Activated CD4-positive, CD25-positive, alpha-beta regulatory T cell treated with anti-CD3 and anti-CD28 coated beads, Interleukin-2, amount 50 U/mL, for 24 hours (primary cell): ENCODE measurements at places on chromosomes 16 and 17.

DNA sequence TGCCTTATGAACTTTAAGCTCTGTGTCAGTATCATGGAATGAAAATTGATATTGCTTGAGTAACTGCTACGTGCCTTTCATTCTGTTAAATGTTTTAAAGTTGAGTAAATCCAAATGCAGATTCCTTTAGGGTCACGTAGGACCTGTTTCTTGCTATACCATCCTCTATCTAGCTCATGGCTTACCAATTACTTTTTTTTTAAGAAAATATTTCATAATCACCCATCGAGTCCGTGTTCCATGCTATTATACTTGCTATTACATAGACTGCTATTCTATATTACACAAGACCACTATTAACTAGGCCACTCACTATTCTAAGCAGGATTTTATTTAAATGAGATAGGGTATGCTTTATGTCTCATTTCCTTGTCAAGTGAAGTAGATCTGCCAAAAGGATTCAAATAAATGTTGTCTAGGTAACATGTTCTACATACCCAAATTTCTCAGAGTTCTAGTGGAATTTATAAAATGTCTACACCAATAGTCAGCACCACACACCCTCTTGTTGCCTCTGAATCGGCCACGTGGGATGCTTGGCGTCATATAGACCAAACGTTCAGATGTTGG, 11.9 kb downstream of the ANKFN1 start:
- no peak for ATAC-seq

- ATAC-seq = no peak
Measured at GRCh38 chr17:51152766-51153209, 571 bp upstream of the NME1 start.

- no peak for ATAC-seq
Measured at GRCh38 chr17:48389903-48390302, 40.1 kb downstream of the SKAP1 start.

- no peak for ATAC-seq
Measured at GRCh38 chr17:10352893-10353292, 19.9 kb downstream of the MYH13 start.

- no peak for ATAC-seq
Measured at GRCh38 chr17:71993363-71993762, 127.5 kb upstream of the SOX9 start.

DNA sequence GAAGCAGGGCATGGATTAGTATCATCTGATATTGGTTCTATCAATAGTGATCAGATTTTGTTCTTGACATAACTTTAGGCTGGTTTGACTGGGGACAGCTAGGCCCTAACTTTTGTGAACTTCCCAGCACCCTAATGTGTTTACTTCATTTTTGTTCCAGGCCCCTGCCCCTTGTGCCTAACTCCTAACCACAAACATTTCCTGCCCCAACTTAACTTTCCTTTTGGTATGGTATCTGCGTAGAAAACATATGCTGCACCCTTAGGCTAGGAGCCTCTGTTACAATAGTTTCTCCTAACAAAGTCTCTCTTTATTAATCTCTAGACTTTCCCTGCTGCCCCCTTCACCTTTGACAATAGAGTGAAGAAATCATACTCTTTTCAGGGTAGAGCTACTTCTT, 2.5 kb downstream of the ADPRM start:
- no peak for ATAC-seq

GRCh38 chr17:67696853-67697498, 20.8 kb upstream of the NOL11 start:
- ATAC-seq = no peak

DNA sequence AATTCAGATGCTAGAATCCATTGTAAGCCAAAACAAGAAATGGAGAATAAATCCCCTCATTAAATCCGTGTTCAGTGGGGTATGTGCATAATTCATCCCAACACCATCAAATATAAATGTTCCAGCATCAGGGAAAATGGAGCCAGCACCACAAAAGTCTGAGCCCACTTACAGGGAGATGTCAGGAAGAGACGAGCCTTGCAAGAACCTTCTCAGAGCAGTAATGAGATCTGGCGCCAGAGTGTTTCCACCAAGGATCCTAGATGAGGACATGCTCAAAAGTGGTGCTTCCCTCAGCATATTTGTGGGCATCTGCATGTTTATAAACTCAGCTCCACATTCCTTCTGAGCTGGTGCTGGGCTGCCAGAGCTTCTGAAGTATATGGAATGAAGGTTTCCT, 541.9 kb upstream of the C16orf82 start:
- no peak for ATAC-seq

GRCh38 chr17:57405491-57406072, 149.3 kb downstream of the MSI2 start:
- ATAC-seq = no peak

- ATAC-seq = no peak
Measured at GRCh38 chr16:51355195-51355594, 204.1 kb upstream of the SALL1 start.

DNA sequence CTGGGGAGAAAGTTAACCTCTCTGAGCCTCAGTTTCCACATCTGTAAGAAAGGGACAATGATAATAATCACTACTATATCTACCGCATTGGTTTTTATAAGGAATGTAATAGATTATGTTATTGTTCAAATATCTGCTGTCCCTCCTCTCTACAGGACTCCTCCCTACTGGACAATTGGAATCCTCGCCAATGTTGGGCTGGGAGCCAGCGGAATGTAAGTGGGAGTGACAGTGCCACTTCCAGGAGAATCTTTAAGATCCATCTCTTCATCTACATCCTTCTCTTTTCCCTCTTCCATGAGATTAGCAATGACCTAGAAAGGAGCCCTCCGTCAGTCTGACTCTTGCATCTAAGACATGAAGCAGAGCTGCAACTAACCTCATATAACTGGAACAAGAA, 95.1 kb downstream of the GRIN2A start:
- ATAC-seq = no peak

DNA sequence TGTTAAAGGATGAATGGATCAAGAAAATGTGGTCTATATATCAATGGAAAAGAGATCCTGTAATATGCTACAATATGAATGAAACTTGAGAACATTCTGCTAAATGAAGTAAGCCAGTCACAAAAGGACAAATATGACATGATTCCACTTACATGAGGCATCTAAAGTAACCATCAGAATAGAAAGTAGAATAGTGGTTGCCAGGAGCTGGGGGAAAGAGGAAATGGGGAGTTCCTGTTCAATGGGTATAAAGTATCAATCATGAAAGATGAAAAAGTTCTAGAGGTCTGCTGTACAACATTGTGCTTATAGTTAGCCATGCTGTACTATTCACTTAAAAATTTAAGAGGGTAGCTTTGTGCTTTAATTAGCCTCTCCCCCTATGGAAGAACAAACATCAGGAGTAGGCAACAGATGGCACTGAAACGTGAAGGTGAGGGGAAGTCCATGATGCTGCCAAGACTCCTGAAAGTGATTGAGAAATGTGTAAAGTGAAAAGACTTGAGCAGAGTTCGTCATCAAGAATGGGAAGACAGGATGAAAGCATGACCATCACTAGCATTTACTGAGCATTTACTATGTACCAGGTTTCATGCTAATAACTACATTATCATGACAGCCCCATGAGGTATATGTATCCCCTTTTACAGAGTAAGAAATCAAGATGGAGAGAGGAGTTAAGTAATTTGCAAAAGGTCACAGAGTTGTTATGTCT, 167.2 kb downstream of the CYB561 start:
- ATAC-seq = no peak

DNA sequence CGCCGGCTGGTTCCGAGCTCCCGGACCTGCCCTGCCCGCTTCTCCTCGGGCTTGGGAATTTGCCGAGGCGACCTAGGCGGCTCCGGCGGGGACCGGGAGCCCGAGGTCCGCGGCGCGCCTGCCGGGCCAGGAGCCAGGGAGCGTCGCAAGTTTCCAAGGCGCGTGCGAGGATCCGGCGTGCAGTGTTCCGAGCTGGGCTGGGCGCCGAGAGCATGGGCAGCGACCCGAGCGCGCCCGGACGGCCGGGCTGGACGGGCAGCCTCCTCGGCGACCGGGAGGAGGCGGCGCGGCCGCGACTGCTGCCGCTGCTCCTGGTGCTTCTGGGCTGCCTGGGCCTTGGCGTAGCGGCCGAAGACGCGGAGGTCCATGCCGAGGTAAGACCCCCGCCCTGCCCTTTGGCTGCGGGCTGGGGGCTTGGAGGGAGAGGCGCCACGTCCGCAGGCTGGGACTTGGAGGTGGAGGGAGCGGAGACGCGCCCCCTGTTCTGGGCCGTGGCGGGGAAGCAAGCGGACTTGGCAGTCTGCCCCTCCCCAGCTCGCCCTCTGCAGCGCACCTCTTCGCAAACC, 668 bp downstream of the MMP15 start:
- ATAC-seq = peak; percentile 14

GRCh38 chr17:33199571-33200510, 93.3 kb downstream of the ASIC2 start:
- no peak for ATAC-seq

GRCh38 chr16:69894676-69895075, 56.5 kb upstream of the CLEC18A start:
- ATAC-seq = no peak

DNA sequence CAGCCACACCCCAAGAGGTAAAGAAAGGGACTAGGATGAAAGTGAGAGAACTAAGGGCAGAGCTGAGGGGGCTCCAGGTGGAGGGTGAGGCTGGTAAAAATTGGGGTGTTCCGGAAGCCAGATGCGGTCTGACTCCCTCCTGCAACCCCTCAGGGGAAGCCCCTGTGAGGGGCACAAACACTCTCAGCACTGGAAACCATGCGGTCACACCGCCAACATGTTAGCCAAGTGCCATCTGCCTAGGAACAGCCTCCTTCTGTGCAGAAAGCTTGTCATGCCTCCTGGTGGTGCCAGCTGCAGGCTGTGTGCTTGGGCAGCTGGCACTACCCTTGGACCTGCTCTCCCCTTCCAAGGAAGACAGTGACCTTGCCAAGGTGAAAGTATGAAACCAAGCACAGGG, 83.5 kb upstream of the RPL38 start:
- ATAC-seq = no peak

- ATAC-seq = no peak
Measured at GRCh38 chr17:74206332-74206818, 2.9 kb downstream of the RPL38 start.

- ATAC-seq = no peak
Measured at GRCh38 chr16:57401943-57402640, 2.5 kb upstream of the CCL17 start.

GRCh38 chr17:45784741-45785479, 790 bp downstream of the CRHR1 start:
- peak; percentile 46 for ATAC-seq

GRCh38 chr17:76697702-76698465, 12.9 kb downstream of the MXRA7 start:
- ATAC-seq = no peak
